HEK293T (cell line): ENCODE measurements at places on chromosomes 6 and 20.

DNA sequence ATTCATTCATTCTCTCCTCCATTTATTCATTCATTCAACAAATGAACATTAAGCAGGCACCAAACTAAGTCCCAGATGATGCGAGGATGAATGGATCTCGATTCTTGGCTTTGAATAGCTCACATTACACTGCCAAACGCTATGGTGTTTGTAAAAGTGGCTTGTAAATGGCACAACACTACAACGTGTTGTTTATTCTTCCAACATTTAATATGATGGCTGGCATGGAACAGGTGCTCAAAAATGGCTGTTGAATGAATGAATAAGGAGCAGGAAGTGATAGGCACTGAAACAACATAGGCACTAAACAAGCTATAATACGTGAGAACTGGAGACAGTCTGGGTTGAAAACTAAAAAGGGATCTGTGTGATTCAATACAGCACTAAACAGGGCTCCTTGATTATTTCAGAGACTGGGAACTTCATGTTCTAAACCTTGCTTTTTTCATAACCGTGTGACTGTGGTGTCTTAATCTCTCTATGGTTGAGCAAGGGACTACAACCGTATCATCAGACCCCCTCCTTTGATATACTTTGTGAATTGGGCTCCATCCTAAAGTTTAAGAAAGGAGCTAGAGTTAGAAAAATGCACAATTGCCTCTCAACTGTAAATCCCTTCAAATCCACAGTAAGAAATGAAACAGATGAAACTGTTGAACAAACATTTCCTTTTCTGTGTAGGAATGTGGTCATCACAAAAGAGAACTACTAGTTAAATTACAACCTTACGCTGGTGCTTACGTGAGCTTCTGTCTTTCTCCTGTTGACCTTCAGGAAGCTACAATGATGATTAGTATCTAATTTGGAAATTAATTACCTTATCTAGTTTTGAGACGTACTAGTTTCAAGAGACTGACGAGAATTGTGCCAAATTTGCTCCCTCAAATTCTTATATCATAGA is 16.9 kb upstream of the SLC16A10 start:
- no peak for DNase-seq

GRCh38 chr6:139653111-139653510 is 278.7 kb upstream of the CITED2 start:
- DNase-seq, result no peak

- DNase-seq, result no peak
These were observed 626.6 kb upstream of the CITED2 start for GRCh38 chr6:140001005-140001404.

DNA sequence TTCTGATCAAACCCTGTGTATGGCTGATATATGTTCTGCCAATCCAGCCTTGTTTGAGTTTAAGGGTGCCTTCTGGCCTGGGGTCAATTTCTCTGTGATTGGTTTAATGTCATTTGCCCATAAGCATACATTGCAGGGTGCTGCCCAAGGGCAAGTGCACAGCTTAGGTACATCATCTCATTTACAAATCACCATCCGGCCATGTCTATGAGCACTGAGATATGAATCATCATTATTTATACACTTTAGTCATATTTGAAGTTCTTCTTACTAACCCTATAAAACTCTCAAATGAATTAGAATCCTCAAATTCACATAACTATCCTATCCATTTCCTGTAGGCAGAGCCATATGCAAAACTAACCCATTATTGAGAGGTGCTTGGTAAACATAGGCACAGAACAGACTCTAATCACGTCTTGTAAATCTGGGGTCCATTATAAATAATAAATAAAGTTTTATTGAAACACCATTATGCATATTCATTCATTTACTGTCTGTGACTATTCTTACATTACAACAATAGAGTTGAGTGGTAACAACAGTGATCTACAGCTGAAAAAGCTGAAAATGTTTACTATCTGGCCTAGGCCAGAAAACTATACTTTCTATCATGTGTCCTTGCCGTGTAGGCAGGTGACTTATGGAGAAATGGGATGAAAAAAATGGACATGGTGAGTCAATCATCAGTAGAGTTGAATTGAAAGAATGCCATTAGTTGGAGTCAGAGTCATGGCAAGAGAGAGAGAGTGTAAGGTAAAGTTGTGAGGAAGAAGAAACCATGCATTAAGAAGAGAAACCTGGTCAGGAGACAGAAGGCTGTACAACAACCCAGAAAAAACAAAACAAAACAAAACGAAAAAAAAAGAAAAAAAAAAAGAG is 25.0 kb downstream of the KCNQ5 start:
- no peak for DNase-seq

DNA sequence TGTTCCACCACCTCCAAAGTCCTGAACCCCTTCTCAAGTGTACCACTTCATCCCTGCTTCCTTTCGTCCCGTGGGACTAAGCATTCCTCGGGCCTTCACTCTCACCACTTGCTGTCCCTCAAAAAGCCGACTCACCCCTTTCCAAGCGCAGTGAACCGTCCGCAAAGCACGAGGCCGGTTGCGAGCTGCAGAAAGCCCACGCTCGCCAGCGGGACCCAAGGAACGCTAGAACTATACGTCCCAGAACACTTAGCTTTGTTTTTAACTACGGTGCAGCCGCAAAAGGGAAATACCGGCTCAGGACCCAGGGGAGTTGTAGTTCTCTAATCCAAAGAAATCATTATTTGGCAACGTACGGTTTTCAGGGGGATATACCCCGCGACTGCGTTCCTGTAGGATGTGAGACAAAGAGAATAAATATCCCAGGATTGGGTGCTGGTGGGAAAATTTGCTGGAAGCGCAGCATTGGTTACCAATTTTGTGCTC is 416 bp upstream of the POLR1H start:
- DNase-seq, result peak; percentile 36

DNA sequence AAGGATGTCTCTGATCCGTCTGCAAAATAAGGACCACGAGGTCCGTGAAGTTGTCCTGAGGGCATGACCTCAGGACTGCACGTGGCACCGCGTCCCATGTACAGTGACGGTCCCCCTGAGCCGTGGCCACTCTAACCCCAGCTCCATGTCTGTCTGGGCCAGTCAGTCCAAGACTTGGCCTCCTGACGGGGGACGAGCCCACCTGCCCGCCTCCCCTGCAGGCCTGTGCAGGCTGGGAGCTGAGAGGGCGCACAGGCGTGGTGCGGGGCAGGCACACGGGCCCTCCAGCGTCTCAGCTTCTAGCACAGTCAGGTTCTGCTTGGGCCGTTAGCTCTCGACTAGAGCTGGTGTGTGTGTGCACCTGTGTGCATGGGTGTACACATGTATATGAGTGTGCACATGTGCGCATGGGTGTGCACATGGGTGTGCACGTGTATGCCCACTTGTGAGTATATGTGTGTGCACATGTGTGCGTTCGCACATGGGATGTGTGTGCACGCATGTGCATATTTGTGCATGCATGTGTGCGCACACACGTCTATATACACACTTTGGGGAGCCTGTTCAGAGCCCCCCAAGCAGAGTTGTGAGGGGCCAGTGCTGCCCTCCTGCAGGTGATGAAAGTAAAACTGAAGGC is 307.0 kb downstream of the TAF4 start:
- DNase-seq, result no peak

GRCh38 chr6:143062551-143062950 is 1.9 kb downstream of the AIG1 start:
- DNase-seq, result no peak

- DNase-seq, result no peak
These were observed 28.4 kb upstream of the ADRM1 start for GRCh38 chr20:62274332-62274950.

- DNase-seq, result no peak
These were observed 122.8 kb upstream of the CDH4 start for GRCh38 chr20:61129311-61129710.

GRCh38 chr6:11043961-11044711 is at the start of gene ELOVL2:
ELOVL2 (minus strand) TSS chr6:11044305; CDS start chr6:11044230, 75 bp downstream.
- DNase-seq, result peak; percentile 82

GRCh38 chr6:127686084-127686483 is 109.1 kb downstream of the C6orf58 start:
- DNase-seq, result no peak

DNA sequence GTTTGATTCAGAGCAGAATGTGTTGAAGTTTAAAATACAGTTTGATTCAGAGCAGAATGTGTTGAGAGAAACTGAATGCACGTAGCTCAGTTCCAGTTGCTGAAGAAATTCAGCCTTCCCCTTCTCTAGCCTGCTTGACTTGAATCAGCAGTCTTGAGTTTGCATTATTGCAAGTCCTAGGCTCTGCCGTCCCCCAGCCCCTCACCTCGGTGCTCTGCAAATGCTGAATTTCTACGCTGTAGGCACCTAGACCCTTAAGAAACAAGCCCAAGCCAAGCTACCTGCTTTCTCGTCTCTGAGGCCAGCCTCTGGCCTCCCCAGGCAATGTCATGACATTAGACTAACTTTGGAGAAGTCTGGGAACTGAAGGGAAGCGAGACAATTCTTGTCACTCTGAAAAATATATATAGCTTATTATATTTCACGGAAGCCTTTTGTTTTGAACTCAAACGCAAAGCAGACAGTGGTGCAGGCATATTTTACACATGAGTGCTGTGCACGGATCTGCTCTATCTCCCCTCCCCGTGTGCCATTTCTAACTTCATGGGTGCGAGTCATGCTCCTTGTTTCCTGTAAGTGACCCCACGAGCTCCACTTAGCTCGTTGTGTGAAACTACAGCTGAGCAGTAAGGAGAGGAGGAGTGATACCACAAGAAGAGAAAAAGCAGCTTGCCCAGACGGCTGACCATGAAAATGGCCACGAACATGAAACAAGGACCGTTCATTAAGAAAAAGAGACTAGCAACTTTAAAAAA is 71.4 kb upstream of the DUSP22 start:
- no peak for DNase-seq

DNA sequence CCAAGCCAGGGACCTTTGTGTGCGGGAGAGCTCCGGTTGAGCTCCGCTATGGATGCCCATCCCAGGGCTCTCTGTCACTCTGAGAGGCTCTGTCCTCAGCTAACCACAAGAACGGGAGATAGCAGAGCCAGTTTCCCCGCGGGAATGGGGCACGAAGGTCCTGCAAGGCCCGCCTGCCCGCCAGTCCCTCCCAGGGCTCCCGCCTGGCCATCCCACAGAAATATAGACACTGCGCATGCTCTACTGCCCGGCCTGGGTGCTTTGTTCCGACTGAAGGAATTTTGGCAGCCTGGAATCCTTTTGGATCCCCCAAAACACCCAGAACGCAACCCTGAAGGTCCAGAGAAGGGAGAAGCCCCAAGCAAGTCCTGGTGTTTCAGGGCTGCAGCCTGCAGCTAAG is 8.6 kb upstream of the DEFB110 start:
- DNase-seq, result no peak

- DNase-seq, result peak; percentile 9
These were observed 199.7 kb upstream of the SIM1 start for GRCh38 chr6:100664274-100665040.

DNA sequence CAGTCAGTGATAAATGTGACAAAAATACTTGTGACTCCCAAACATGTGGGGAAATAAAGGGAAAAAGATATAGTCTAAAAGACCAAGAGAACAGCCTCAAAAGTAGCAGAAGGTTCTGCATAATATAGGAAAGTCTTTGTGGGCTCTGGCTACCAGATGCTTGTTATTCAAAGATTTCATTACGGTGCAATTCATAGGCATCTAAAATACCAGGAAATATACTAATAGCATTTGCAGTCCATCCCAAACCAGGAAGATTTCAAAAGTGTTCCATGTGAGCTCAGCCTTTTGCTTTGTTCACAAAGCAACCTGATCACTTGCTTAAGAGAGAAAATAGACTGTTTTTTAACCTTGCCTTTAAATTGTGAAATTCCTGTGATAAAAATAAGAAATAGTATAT is 506.7 kb upstream of the MARCKS start:
- DNase-seq, result no peak

DNA sequence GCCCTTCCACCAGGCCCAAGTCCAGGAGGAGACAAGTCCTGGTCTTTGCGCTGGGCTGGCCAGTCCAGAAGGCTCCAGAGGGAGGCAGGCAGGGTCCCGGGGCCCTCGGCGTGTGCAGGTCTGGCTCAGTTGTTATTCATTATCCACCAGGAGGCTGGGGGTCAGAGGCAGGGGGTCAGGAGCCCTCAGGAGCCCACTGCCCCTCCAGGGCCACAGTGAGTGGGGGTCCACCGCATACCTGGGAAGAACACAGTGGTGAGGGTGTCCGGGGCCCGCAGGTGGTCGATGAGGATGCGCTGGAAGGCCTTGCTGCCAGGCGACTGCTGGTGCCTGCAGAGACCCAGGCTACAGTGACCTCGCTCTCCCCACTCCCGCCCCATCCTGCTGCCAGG is 4.4 kb upstream of the C20orf144 start:
- no peak for DNase-seq
